Activated CD4-positive, alpha-beta T cell treated with anti-CD3 and anti-CD28 coated beads, Interleukin-10, Interleukin-2, amounts not matched to agents 100 ng/mL and 50 ng/mL, durations not matched to agents 16 hours and 8 hours (primary cell): ENCODE measurements at places on chromosomes 2 and 18.

DNA sequence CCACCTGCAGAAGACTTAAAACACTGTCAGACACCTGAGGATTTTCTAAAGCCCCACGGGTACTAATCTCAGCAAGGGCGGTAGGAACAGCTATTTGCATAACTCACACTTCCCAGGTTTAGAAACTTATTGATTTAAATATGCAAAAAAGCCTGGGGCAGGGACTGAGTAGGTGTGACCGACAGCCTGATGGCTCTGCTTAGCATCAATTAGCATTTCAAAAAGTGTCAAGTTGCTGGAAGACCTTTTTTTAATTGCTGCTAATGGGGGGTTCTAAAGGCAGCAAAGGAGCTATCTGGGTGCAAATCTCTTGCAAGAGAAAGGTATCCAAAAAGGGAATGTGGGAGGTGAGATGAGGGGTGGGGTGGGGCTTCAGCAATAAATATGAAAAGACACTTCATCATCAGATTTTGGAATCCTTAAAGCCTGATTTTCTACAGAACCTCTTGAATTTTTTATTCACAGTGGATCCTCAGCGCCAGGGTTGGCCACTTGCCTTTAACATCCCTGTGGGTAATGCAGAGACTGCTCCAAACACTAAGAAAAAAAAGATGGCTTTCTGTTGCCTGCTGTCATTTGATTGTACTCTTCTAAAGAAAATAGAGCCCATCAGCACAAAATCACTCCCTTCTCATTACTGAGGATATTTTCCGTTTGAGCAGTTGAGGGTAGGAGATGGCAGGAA, 121.1 kb upstream of the RMP24 start:
- DNase-seq: no peak

GRCh38 chr18:63906056-63906455, 1.7 kb upstream of the SERPINB10 start:
- DNase-seq: no peak

DNA sequence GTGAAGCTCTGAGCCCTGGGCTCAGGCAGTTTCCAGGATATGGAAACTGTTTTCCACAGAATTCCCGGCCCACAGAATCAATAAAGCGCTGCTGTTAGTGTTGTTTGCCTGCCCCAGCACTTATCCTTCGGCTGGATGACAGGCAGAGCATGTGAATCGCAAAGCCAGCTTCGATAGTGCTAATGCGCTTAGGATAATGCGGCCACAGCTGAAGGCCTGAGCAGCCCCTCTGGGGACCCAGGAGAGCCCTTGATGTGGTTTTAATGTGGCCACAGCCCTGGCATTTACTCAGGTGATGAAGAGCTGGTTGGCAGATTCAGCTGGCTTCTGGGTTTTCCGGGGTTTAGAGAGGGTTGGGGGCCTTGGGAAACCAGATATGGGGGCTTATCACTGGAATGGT, 23.7 kb downstream of the PCARE start:
- no peak for DNase-seq

- DNase-seq: no peak
Measured at GRCh38 chr2:100780203-100781008, 39.5 kb upstream of the NPAS2 start.

GRCh38 chr2:217753460-217754200, 249.2 kb downstream of the TNS1 start:
- DNase-seq: no peak

DNA sequence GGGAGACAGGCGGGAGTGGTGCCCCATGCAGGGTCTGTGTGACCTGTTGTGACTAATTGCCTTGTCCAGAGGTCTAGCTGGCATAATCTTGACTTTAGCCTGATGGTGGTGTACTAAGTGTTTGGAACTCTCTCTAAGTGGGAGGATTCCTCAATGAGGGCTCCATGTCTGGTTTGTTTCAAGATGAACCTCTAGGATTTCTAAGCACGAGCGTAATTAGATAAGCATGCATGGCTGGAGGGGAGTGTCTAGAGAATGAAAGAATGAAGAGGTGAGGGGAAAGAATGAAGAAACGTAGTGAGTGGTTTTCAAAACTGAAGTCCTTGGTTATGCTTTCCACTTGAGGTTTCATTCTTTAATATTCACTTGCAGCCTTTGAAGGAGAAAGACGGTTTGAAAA, 833.2 kb upstream of the GYPC start:
- no peak for DNase-seq
